ENCODE measurements at places on chromosomes 2 and 18.

- H3K4me3 ChIP-seq: no peak overlapping the region
- no peaks in the 10 kb centered on the region for H3K27me3 ChIP-seq
- no peak for DNase-seq
Observed at GRCh38 chr18:56929886-56930285, 217.0 kb upstream of the BOD1L2 start.

DNA sequence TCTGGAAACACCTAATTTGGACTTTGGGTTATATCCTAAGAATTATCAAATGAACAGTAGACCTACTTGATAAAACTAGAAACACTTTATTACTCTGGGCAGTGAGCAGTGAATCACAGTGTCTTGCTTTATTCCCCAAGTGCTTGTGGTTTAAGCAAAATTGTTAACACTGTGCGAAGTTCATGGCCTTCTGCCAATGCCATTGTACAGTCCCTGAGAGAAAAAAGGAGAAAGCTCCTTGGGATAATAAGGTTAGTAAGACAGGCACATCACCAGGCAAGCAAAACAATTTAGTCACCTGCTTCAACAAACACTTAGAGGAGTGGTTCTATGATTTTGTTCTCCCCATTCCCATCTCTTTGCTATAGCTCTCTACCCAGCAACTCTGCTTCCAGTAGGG is 39.8 kb downstream of the ADCYAP1 start:
- no peak overlapping the region for H3K4me3 ChIP-seq
- H3K4me1 ChIP-seq: no peaks in the 10 kb centered on the region
- H3K36me3 ChIP-seq: no peaks in the 10 kb centered on the region
- no peak for DNase-seq
- no peak overlapping the region for H3K27ac ChIP-seq

DNA sequence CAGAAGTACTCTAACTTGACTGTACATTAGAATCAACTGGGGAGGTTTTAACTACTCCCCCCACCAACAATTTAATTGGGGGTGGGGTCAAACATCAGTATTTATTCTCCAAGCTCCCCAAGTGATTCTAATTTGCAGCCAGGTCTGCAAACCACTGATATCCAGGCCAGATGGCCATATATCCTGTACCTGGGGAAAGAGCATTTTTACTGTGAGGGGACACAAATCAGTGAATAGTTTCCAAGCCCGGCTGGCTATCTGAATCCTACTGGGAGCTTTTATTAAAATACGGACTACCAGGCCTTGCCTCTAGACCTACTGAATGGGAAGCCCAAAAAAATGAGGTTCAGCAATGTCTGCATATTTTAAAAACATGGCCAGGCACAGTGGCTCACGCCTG is 88.5 kb downstream of the TCF4 start:
- H3K4me3 ChIP-seq: no peak overlapping the region
- DNase-seq: no peak
- no peak overlapping the region for H3K27ac ChIP-seq
- H3K36me3 ChIP-seq: no peaks in the 10 kb centered on the region

DNA sequence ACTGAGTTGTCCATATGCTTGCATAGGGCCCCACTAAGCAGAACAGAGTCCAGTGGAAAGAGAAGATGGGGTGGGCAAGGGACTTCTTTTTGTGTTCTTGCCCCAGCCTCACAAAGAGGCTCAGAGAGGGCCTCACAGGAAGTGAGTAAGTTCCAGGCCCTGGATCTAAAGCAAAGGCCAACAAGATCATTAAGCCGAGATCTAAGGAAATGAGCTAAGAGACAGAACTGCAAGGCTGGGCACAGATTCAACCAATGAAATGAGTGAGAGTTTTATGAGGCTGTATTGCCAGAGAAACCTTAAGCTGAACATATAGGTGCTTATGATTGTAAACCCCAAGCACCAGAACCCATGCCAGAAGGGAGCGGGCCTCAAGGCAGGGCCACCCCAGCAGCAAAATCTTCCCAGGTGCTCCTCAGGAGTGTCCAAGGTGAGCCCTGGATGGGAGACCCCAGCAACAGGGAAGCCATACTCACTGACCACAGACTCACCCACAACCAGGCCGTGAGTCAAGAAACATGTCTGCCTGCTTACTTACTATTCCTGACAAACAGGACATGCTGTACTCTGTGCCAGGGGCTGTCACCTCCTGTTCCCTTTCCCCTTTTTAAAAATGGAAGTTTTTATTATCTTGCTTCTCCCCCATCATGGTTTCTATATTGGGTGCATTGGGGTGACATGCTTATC is 40.2 kb downstream of the SLC14A1 start:
- H3K4me1 ChIP-seq: peaks cover 3% of the 10 kb centered on the region
- no peak overlapping the region for H3K4me3 ChIP-seq
- no peaks in the 10 kb centered on the region for H3K36me3 ChIP-seq
- H3K27me3 ChIP-seq: peaks cover 11% of the 10 kb centered on the region
- no peak for DNase-seq

DNA sequence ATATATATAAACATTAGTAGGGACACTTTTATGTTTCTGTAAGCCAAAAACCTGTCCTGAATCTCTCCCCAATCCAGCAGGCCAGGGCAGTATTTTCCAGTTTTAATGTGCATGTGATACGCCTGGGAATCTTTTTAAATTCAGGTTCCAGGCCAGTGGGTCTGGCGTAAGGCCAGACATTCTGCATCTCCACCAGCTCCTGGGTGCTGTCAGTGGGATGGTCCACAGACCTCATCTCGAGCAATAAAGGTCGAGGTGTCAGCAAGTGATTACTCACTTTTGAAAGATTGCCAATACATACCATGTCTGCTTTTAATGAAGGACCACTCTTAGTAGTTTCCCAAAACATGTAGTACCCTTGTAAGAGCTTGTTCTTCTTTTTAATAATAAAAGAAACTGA is 189.9 kb upstream of the SH3BP4 start:
- no peaks in the 10 kb centered on the region for H3K36me3 ChIP-seq
- no peak for DNase-seq

DNA sequence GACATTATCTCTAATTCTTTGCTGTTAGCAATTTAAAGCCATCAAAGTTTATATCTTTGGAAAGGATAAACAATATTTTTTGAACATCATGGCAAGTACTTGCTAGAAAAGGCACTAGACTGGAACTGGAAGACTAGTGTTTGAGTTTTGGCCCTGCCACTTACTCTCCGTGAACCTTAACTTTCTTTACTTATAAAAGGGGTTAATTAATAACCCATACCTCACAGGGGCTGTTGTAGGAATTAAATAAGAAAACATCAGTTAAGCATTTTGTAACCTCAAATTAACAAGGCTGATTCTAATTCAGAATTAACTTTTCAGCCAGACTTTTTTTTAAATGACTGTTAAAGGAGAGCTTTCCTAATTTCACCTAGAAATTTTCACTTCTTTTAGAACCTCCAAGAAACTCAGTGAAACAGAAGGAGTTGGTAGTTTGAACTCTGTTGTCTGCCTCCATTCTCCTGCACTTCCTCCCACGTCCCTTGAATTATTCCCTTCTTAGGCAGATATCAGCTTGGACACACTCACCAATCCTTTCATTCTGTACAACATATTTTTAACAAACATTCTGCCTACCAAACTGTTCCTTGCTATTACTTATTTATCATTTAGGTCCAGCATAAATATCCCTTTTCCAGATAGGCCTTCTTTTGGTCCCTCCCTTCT is 79.5 kb downstream of the COX7A2L start:
- H3K27ac ChIP-seq: no peak overlapping the region
- no peaks in the 10 kb centered on the region for H3K27me3 ChIP-seq
- no peak overlapping the region for H3K4me3 ChIP-seq
- H3K4me1 ChIP-seq: peaks cover 7% of the 10 kb centered on the region
- H3K36me3 ChIP-seq: peaks cover 44% of the 10 kb centered on the region

- no peaks in the 10 kb centered on the region for H3K4me1 ChIP-seq
- no peaks in the 10 kb centered on the region for H3K27me3 ChIP-seq
- DNase-seq: no peak
- H3K4me3 ChIP-seq: no peak overlapping the region
- no peaks in the 10 kb centered on the region for H3K36me3 ChIP-seq
Observed at GRCh38 chr2:128791120-128791984, 472.7 kb upstream of the HS6ST1 start.

DNA sequence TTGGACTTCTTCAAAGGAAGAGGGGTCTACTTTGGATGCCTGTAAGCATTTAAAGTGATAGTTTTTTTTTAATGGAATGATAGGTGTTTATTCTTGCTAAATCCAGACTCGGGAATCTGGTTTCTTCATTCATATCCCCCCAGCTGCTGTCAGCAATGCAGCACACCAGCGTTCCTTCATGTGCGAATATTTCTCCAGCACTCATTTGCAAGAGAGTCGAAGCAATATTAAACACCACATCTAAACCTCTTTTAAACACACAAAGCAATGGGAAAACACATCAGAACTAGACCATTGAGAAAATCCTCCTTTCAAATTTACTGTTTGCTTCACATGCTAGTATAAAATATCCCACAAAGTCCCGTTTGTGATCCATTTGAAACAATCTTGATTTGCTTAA is 563.7 kb downstream of the ARHGAP15 start:
- H3K4me3 ChIP-seq: no peak overlapping the region
- no peak for DNase-seq
- H3K4me1 ChIP-seq: peaks cover 7% of the 10 kb centered on the region
- peaks cover 50% of the 10 kb centered on the region for H3K36me3 ChIP-seq

DNA sequence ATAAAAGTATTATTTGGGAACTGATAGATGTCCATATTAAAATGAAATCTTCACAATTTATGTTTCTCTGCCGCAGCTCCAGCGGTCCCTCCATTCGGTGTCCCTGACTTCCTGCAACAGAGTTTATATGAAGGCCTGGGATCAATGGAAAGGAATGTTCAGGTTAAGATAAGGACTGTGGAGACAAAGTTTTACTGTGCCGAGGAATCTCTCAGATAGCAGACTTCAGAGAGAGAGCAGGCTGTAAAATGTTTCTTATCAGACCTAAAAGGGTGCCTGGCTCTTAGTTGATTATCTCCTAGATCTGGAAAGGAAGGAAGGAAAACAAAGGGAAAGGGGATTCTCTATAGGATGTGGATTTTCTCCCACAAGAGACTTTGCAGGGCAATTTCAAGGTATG is 193.7 kb upstream of the PIEZO2 start:
- H3K4me1 ChIP-seq: no peaks in the 10 kb centered on the region
- H3K4me3 ChIP-seq: no peak overlapping the region
- no peak for DNase-seq
- H3K27ac ChIP-seq: no peak overlapping the region
- no peaks in the 10 kb centered on the region for H3K27me3 ChIP-seq
